Pancreas (tissue), 10 donors: ENCODE measurements at places on chromosomes 7 and 10.

- DNase-seq = no peak
Measured at GRCh38 chr7:87944547-87944946, 10.5 kb downstream of the ADAM22 start.

DNA sequence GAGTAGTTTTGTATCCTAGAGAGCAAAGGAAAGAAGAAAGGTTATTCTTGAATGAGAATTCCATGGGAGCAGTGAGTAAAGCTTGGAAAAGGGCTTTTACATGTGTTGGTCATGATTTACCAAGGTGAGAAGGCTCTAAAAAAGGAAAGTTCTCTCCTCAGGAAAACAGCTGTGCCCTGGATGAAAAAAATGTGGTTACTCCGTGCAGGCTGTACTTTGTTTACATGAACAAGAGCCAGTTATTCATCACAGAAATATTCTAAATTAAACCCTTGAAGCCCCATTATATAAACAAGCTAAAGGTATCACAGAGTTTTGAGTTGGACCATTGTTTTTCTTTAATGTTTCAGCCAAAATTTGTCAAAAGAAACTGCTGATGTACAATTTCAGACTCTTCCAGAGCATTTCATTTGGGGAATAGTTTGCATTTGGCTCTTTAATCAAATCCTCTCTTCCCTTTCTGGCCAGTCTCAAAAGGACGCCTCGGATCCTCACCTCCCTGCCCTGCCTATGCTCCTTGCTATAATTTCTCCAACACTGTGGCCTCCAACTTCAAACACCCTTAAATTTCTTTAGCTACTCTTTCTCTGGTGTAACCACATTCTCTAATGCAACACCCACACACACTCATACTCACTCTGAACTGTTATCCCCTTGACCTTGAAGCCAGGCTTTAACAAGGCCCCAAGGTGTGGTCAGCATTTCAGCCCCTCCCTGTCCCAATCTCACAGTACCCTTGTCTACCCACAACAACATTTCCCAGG, 47.4 kb downstream of the AFAP1L2 start:
- no peak for DNase-seq

- no peak for DNase-seq
Measured at GRCh38 chr7:133650069-133650468, 397.2 kb downstream of the EXOC4 start.

DNA sequence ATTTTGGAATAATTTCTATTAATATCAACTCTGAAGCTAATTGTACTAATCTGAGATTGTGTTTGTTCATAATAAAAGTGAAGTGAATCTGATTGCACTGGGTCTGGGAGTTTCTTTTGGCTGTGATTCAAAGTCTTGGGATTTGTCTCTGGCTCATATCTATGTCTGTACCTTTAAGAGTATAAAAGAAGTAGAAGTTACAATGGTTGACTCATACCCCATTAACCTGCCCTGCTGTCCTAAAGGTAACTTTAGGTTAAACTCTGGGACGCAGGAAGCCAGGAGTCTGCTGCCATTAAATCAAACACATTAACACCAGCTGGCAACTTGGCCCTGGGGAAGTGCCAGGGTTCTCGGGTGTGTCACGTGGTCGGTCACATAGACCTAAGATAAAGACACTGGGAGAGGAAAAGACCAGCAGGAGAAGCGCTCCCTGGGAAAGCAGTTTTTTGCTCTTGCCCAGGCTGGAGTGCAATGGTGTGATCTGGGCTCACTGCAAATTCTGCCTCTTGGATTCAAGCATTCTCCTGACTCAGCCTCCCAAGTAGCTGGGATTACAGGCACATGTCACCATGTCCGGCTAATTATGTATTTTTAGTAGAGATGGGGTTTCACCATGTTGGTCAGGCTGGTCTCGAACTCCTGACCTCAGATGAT, 17.8 kb downstream of the SCD start:
- DNase-seq = peak; percentile 81

- DNase-seq = no peak
Measured at GRCh38 chr7:154960063-154960790, 42.7 kb downstream of the PAXIP1 start.

GRCh38 chr10:31808258-31809218, 120.1 kb downstream of the ARHGAP12 start:
- no peak for DNase-seq

DNA sequence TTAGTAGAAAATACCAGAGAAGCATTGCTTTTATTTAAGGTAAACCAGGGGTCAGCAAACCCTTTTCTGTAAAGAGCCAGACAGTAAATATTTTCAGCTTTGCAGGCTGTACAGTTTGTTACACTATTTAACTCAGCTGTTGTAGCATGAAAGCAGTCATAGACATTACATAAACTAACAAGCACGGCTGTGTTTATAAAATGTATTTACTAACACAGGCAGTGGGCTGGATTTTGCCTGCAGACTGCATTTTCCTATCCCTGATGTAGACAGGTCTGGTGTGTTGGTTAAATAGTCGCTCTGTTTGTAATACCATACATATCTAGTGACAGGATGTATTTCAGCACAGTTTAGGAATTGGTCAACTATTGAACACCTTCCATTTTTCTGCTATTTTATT, 129.3 kb downstream of the ST7 start:
- no peak for DNase-seq

- DNase-seq = peak; percentile 9
Measured at GRCh38 chr10:60646966-60647796, 131.1 kb upstream of the CDK1 start.

GRCh38 chr10:29473087-29473356, 161.7 kb downstream of the SVIL start:
- DNase-seq = no peak

DNA sequence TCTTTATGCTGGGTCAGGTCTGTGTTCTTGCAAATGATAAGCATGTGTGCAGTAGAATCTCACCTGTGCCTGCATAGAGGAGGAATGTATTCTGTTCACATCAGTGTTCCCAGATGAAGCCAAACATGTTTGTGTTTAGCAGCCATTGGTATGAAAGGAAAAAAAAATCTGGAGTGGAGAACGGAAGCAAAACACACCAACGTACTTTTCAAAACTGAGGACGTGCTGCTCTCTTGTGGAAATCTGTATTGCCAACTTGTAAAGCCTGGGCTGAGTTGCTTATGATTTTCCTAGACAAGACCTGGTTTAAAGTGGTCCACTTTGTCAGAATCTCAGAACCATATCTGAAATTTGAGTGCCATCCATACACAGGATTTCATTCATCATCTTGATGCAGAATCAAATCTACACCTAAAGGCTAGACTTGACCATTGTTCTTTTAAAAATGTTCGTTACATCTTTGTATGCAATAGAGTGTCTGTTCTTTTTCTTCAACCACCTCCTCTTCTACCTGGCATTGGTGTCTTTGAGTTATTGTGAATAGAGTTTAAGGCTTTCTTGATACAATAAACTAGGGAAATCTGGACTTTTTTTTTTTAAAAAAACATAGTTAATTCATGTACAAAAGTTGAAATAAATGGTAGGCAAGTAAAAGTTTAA, 367.7 kb downstream of the PHF14 start:
- no peak for DNase-seq

- DNase-seq = no peak
Measured at GRCh38 chr7:71770269-71770907, 638.4 kb downstream of the GALNT17 start.

GRCh38 chr10:102403115-102403514, 7.6 kb downstream of the NFKB2 start:
- no peak for DNase-seq

GRCh38 chr7:155122831-155123230, 52.7 kb downstream of the HTR5A start:
- no peak for DNase-seq

DNA sequence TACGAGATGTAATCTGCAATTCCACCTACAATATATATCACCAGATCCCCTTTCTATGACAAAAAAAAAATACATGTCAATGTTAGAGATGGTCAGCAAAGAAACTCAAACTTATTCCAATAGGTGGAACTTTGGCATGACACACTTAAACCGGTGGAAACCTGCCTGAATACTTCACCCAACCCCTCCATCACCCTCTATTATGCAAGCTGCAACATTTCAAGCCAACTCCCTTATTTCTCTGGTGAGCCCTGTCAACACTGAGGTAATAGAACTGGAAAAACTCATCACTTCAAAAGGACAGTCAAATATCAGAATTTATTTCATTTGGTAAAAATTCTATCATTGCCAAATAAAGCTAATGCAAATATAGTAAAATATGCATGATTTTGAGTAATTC, 3.6 kb downstream of the ZNF438 start:
- no peak for DNase-seq
